ENCODE measurements at places on chromosomes 4 and X. TPM values are rescaled to one million over a fixed set of nuclear protein-coding genes. Genes with fewer than 3 reads are reported as not detected.

The PITX2 gene
- polyA plus RNA-seq = 6.5 TPM

The ADH1C gene
- 66.3 TPM for polyA plus RNA-seq

The POLN gene
- 0.98 TPM for polyA plus RNA-seq

The CT45A2 gene
- polyA plus RNA-seq = not detected

The RIBC1 gene
- polyA plus RNA-seq = not detected

The MECP2 gene
- polyA plus RNA-seq = 9.4 TPM

The TEX13C gene
- not detected for polyA plus RNA-seq

The ARX gene
- polyA plus RNA-seq = 0.31 TPM

The WDR17 gene
- polyA plus RNA-seq = 0.45 TPM

The CYLC1 gene
- polyA plus RNA-seq = not detected

The PNMA5 gene
- polyA plus RNA-seq = 0.07 TPM

The ENPP6 gene
- polyA plus RNA-seq = 4.7 TPM

The ALB gene
- 0.84 TPM for polyA plus RNA-seq
